Substantia nigra (tissue), 51 donors: ENCODE measurements at places on chromosomes 1 and 21.

DNA sequence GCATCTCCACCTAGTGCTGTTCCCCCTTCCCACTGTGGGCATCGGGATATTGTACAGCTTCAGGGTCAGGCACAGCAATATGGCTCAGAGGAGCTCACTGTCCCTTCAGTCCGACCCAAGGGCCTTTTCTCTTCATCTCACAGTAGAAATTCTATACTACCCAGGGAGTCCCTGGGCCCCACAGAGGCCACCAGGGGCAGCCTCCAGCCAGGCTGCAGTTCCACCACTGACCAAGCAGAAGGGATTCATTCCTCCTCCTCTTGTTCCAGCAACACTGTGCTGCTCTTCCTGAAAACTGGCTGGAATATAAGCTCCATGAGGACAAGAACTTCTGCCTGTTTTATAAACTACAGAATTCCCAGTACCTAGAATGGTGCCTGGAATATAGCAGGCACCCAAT lies 70.5 kb downstream of the CD34 start:
- DNase-seq, result no peak

GRCh38 chr21:41651830-41652229 lies 115.0 kb downstream of the RIPK4 start:
- no peak for DNase-seq

DNA sequence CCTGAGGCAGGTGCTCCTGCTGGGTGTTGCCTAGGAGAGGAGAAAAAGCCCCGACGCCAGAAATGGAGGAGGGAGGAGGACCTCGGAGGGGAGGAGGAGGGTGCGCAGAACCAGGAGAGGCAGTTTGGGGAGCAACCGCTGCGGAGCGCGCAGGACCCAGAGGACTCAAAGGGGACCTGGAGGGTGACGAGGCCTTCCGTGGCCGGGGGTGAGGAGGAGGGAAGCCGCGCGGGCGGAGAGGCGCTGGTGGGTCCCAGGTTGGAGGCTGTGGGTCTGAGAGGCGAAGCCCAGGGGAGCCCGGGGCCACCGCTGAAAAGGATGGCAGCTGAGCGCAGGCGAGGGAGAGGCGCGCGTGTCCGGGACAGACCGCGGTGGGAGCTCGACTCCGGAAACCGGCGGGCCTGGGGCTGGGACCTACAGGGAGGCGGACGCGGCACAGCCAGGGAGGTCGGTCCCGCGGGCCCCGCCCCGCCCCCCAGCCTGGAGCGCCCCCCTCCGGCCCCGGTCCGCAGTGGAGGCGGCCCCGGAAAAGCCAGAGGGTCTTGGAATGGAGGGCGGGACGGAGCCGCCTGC lies 15.1 kb downstream of the RNF223 start:
- no peak for DNase-seq

- DNase-seq, result no peak
These were observed 78.9 kb downstream of the MAP3K21 start for GRCh38 chr1:233406339-233406960.

DNA sequence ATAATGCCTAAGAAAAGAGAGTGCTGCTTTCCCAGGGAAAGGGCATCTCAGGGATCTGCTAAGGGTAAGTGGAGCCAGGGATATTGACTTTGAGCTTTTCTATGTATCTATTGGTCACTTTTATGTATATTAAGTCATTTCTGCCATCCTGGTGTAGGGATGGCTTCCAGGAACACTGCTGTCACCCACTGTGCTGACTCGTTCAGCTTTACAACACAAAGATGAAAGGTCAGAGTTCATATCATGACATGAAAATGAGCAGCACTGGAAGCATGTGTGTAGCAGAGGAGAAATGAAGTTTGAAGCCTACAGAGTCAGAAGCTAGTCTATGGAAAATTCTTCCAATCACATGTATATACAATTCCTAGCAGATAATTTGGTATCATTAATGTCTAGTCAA lies 37.1 kb upstream of the RGS8 start:
- no peak for DNase-seq

GRCh38 chr21:29496337-29496736 lies 197.6 kb downstream of the BACH1 start:
- no peak for DNase-seq

GRCh38 chr1:106755682-106756406 lies 300.6 kb upstream of the PRMT6 start:
- no peak for DNase-seq

GRCh38 chr1:164713456-164714207 lies 154.6 kb downstream of the PBX1 start:
- DNase-seq, result no peak
